Foreskin keratinocyte (primary cell): ENCODE measurements at places on chromosomes 2 and 18. TPM values are rescaled to one million over a fixed set of nuclear protein-coding genes. Genes with fewer than 3 reads are reported as not detected.

HNRNPA3 gene
- 140 and 159 TPM in 2 replicates for total RNA-seq

ATOH8 gene
- not detected in 2 replicates for total RNA-seq

GREB1 gene
- 0.03 and 0.11 TPM in 2 replicates for total RNA-seq

TNS1 gene
- 1.8 and 4.3 TPM in 2 replicates for total RNA-seq

ATP8B1 gene
- total RNA-seq = 13.5 and 14.7 TPM in 2 replicates

CERS6 gene
- 38.1 and 38.8 TPM in 2 replicates for total RNA-seq

DNAH7 gene
- total RNA-seq = 0.07 and 0.31 TPM in 2 replicates

ACMSD gene
- not detected in 2 replicates for total RNA-seq

CNRIP1 gene
- 0.11 TPM in 1 of 2 replicates, not detected in the other for total RNA-seq

STARD6 gene
- 0.14 TPM in 1 of 2 replicates, not detected in the other for total RNA-seq

NAT8 gene
- not detected in 2 replicates for total RNA-seq

NCL gene
- 474 and 700 TPM in 2 replicates for total RNA-seq

GPR45 gene
- not detected in 2 replicates for total RNA-seq

SNORC gene
- 0.18 and 0.65 TPM in 2 replicates for total RNA-seq

RAMP1 gene
- 3.4 and 4.3 TPM in 2 replicates for total RNA-seq

KCNG2 gene
- total RNA-seq = not detected in 2 replicates

CXCR1 gene
- total RNA-seq = 0.28 and 0.41 TPM in 2 replicates

IL18R1 gene
- 2.2 and 4.0 TPM in 2 replicates for total RNA-seq

RBKS gene
- total RNA-seq = 0.99 and 1.1 TPM in 2 replicates

OR6B2 gene
- not detected in 2 replicates for total RNA-seq

LYPD6 gene
- 8.2 and 10.2 TPM in 2 replicates for total RNA-seq

ALKAL2 gene
- total RNA-seq = not detected in 2 replicates

FEV gene
- not detected in 2 replicates for total RNA-seq

TUBA4B gene
- total RNA-seq = not detected in 2 replicates

INHA gene
- total RNA-seq = 0.11 and 0.14 TPM in 2 replicates

LDLRAD4 gene
- not detected in 2 replicates for total RNA-seq
